ENCODE measurements at places on chromosomes 1 and 21.
A peak's percentile ranks its signal among the peaks of the same experiment; 100 is the strongest.

DNA sequence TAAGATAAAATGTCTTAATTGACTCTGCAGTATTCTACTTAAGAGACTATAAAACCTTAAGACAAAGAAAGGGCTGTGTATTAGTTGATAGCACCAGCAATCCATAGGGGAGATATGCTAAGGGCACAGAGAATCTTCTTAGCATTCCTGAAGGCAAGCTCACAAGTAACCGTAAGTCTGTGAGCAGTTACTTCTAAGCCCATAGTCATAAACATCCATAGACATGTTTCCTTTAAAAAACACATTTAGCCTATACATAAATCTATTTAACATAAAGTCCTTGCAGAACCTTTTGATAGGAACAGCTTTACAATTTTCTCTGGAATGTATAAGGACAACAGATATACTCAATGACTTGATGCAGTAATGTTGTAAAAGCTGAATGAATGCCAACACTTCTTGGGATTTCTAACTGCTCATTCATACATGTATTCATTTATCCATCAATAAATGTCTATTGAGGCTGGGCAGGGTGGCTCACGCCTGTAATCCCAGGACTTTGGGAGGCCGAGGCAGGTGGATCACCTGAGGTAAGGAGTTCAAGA lies 6.3 kb upstream of the ERRFI1 start:
- no peak for DNase-seq

DNA sequence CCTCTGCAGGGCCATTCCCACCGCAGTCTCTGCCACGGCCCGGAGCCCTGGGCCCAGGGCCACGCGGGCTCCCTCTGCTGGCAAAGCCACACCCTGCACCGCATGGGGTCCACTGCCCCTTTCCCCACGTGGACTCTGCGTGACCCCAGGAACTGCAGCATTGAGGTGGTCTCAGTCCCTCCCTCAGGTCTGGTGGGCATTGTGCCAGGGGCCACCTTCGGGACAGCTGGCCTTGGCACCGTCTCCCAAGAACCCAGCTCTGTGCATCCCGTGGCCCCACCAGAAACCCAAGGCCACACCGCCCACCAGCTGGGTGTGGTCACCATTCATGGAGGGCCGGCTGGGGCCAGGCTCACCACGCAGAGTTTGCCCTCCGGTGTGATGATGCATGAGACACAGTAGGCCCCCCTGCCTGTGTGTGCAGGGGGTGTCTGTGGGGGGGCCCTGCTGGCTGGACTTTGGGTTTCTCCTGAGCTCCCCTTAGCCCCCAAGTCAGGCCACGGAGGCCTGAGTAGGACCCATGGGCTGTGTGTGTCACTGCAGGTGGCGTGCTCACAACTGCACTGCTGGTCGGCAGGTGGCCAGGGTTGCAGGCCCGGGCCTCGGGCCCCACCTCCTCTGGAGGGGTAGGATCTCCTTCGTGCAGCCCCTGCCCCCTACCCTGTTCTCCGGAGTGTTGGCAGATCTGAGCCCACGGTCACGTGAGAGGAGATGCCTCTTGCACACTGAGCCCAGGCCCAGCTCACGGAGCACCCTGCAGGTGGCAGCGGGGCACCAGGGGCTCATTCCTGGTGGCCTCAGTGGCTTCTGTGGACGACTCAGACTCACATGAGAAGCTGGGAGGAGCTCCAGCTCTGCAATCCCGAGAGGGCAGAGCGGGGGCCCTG lies 5.8 kb downstream of the VWA1 start:
- DNase-seq = no peak

- DNase-seq = no peak
Measured at GRCh38 chr21:16821588-16821987, 691.3 kb upstream of the CXADR start.

DNA sequence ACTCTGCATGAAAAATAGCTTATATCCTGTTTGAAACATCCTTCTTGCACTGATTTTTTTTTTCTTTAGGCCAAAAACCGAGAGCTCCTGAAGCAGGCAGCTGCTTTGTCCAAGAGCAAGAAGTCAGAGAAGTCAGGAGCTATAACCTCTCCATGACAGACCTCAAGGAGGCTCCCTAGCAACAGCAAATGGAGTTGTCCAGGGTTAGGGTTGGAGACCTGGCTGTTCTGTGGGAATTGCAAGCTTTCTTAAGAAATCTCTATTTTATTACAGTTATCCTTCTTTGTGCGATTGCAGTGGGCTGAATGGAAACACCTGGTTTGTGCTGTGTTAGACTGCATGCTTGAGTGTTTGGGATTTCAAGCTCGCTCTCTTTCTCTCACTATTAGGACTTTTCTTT lies 12.6 kb upstream of the STX12 start:
- no peak for DNase-seq

- DNase-seq = no peak
Measured at GRCh38 chr1:165696625-165697100, 1.7 kb downstream of the ALDH9A1 start.

DNA sequence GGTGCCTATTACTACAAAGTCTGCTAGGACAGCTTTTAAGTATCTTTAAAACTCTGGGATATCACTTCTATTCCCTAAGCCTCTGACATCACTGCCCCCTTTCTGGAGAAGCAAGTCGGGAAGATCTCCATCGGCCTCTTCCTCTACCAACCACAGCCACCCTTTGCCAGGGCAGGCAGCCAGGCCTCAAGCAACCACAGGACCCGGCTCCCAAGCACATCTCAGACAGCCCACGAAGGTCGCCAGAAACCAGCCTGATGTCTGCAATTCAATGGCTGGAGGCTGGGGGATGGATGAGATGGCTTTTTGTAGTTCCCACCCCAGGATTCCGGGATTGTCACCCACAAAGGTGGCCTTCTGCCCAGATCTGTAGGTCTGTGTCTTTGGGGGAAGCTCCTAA lies 70.7 kb downstream of the LGR6 start:
- DNase-seq = no peak

- DNase-seq = no peak
Measured at GRCh38 chr1:232508130-232508701, 121.7 kb downstream of the SIPA1L2 start.

GRCh38 chr1:207033302-207033701 lies 746 bp upstream of the C1orf116 start:
- no peak for DNase-seq

DNA sequence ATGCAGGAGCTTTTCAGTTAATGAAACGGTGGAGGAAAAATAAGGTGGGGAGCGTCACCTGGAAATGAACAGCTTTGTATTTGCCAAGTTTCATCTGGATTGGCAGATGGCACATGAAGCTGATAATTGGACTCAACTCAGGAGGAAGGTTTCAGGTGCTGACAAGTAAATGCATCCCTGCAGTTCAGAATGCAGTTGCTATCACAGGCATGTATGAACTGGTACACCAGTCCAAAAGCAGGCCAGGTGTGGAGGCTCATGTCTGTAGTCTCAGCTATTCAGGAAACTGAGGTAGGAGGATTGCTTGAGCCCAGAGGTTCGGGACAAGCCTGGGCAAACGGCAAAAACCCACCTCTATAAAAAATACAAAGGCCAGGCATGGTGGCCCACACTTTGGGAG lies 15.5 kb downstream of the DEGS1 start:
- DNase-seq = no peak

- DNase-seq = peak; percentile 82
Measured at GRCh38 chr1:230186003-230186863, 119.2 kb downstream of the GALNT2 start.

GRCh38 chr1:21702780-21703179 lies 33.6 kb upstream of the RAP1GAP start:
- DNase-seq = no peak

GRCh38 chr1:115647047-115647446 lies 5.3 kb downstream of the VANGL1 start:
- no peak for DNase-seq

DNA sequence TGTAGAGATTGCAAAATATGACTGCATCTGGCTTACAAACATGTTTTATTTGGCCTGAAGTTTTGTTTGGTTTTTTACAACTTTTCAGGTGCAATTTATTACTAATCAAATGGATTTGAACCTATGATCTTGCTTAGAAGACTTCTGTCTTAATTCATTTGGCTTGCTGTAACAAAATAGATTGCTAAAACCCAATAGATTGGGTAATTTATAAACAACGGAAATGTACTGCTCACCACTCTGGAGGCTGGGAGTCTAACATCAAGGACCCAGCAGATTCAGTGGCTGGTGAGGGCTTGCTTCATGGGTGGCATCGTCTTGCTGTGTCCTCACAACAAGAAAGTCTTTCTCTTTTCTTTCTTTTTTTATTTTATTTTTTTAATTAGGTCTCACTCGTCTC lies 72.9 kb downstream of the LBR start:
- DNase-seq = no peak

- DNase-seq = no peak
Measured at GRCh38 chr1:117971777-117972176, 42.2 kb downstream of the WDR3 start.

GRCh38 chr1:26417111-26417759 lies 6.6 kb downstream of the LIN28A start:
- peak; percentile 80 for DNase-seq

DNA sequence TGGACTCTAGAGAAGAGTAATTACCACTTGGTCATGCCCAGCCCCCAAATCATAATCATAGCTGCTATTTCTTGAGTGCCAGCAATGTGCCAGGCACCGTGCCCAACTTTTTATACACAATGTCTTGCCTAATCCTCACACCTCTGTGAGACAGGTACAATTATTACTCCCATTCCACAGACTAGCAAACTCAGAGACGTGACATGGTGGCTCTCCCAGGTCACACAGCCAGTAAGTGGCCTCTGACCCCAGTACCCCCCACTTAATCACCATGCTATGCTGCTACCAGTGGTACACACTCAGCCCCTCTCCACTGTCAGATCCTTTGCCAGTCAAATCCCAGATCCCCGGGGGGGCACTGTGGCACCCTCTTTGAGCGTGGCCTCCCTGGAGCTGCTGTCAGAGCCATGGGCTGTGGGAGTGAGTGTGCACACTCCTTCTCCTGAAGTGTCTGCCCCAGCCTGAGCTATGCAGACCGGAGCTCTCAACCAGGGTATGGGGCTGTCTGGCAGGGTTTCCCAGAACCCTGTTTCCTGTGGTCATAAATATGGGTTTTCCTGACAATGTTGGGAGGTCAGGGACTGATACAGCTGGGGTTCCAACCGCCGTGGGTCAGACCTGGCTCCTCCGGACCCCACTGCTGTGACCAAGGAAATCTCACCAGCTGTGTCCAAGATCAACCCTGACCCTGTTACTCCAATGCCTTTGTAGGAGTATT lies 51.8 kb downstream of the LACTBL1 start:
- no peak for DNase-seq

DNA sequence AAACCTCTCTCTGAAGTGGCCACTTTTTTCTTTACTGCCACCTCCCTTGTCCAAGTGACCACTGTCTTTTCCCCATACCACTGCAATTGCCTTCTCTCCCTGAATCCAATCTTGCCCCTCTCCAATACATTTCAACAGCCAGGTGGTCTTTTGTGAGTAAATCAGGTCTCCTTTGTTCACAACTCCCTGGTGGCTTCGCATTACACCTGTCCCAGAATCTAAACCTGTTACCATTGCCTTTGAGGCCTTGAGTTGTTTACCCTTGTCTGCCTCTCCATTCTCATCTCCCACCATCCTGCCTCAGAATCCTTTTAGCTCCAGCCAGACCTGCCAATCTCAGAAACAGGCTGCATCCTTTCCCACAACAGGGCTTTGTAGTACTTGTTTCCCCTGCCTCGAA lies 21.8 kb upstream of the DYNLT5 start:
- no peak for DNase-seq

GRCh38 chr1:8378178-8378577 lies 60.3 kb downstream of the SLC45A1 start:
- no peak for DNase-seq

DNA sequence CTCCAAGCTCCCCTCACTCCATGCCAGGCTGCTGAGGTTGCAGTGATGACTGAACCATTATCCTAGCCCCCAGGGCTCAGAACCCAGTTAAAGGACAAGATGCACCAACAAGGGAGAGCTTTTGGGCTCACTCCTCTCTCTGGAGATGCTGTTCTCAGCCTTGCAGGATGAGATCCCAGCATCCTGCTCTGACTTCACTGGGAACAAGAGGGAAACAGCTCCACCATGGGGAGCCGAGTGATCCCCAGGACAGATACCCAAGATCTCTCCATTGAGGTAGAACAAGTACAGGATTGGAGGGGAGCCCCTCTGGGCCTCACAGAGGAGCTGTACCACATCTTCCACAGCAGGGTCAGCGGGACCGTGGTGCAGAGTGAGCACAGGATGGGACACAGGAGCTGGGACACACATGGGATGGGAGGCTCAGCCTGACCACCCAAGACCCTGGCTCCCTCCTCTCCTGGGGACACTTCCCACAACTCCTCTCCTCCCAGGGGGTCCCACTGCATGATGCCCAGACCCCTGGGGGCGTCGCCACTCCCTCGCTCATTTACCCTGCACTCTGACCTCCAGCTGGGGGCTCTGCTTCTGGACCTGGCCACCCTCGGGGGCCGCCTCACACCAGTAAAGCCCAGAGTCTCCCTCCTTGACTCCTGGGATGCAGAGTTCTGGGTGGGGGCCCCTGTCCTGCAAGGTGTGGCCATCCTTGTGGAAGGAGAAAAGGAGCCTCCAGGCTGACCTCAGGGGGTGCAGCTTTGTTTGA lies 18.6 kb upstream of the SLAMF9 start:
- no peak for DNase-seq

DNA sequence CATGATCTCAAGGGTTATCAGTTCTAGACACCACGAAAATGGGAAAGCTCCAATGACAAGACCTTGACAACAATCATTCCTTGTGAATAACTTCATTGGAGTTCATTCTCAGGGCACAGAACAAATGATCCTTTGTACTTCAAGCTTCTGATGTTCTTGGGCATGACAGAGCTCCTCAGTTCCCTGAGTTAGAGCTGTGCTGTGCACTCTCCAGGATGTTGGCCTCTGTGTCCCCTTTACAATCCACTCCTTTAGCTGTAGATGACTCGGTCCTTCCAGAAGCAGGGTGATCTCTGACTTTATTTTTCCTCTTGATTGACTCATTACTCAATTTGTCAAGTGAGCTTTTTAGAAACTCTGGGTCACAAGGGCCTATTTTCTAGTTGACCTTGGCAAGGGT lies 3.9 kb upstream of the FAM78B start:
- DNase-seq = no peak

DNA sequence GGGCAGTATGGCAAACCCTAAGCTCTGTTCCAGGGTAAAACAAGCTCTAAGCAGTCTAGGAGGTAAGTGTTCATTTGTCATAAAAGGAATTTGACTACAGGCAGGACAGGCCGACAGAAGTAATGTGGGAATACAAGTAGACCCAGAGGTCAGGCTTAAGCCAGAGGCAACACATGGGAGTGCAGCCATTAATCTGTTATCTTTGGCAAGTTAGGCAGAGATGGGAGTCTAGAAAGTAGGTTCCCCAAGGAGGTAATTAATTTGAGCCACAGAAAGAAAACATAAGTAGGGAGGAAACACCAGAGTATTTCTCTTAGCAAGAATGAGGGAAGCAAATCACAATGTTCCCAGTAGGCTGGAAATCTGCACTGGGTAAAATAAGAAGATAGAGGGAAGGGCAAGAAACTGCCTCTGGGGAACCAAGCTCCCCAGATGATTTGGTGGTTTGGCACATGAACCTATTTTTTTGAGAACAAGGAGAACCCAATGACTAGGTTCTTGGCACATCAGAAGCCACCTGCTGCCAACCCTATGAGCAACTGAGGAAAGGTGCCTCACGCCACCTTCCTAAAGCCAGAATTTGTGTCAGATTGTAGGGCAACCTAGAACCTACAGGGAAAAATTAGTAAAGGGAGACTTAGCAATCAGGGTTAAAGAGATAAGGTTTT lies 636.4 kb upstream of the PLXNA2 start:
- no peak for DNase-seq

- no peak for DNase-seq
Measured at GRCh38 chr1:23722652-23723051, 20.6 kb upstream of the ELOA start.

Measured in NCI-H2107 (cell line).